ENCODE measurements at places on chromosomes 2 and 18.

DNA sequence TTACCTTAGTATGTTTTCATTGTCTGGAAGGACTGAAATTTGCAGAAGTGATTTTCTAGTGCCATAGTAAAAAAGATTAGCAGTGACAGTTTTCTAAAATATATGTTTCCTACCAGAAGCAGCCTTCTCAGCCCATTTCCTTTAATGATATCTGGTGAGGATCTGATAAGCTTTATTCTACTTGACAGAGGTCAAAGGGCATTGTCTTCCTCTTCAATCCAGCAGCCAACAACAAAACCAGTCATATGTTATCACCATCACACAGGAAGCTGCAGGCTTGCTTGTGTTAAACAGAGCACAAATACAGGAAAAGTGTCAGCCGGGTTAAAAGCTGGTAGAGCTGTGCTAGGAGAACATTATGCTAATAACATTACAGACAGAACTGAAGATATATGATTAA is 35.6 kb upstream of the ZSWIM2 start:
- DNase-seq, result no peak

DNA sequence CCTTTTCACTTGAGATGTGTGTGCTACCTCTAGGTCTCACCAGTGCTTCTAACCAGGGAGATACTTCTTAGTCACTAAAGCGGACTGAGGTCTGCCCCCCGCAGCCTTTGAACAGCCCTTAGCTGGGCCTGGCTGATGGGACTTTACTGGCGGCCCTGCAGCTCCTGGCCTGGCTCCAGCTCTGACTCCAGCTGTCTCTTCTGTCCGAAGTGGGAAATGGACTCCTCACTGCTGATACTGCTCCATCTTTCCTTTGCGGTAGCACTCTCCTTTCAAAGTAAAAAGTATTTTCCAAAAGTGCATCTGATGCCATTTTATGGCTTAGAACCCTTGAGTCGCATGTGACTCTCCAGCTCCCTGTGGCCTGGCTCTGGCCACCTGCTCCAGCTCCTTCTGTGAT is 64.5 kb downstream of the ATP9B start:
- DNase-seq, result no peak

- DNase-seq, result no peak
These were observed 150.2 kb upstream of the ALPP start for GRCh38 chr2:232228332-232228731.

- no peak for DNase-seq
These were observed 20.2 kb downstream of the CHST10 start for GRCh38 chr2:100397118-100397860.

- DNase-seq, result no peak
These were observed 8.3 kb downstream of the KCNE4 start for GRCh38 chr2:223060201-223060825.

GRCh38 chr2:79576451-79576850 is 63.6 kb downstream of the CTNNA2 start:
- no peak for DNase-seq
